ENCODE measurements at places on chromosomes 4 and X. TPM values are rescaled to one million over a fixed set of nuclear protein-coding genes. Genes with fewer than 3 reads are reported as not detected.

The MAGEE2 gene
- total RNA-seq: not detected

The XAGE1B gene
- not detected for total RNA-seq

The ZFP92 gene
- 1.3 TPM for total RNA-seq

The CABS1 gene
- not detected for total RNA-seq

The NRK gene
- not detected for total RNA-seq

The TMPRSS11F gene
- not detected for total RNA-seq

The FAM47A gene
- not detected for total RNA-seq

The ELMOD2 gene
- 11.9 TPM for total RNA-seq

The RAP1GDS1 gene
- total RNA-seq: 49.8 TPM

- H3K27ac ChIP-seq: peak overlapping the region; percentile 88
- H3K4me1 ChIP-seq: peaks cover 69% of the 10 kb centered on the region
- peak; percentile 59 for DNase-seq
- H3K4me3 ChIP-seq: peak overlapping the region; percentile 13
Measured at GRCh38 chr4:89283226-89284009, 24.2 kb downstream of the GPRIN3 start.

- peaks cover 46% of the 10 kb centered on the region for H3K4me1 ChIP-seq
- H3K27ac ChIP-seq: no peak overlapping the region
- no peak overlapping the region for H3K4me3 ChIP-seq
- no peaks in the 10 kb centered on the region for H3K36me3 ChIP-seq
- no peak for DNase-seq
- H3K27me3 ChIP-seq: peaks cover 3% of the 10 kb centered on the region
Measured at GRCh38 chr4:78661921-78662521, 110.5 kb downstream of the ANXA3 start.

- no peaks in the 10 kb centered on the region for H3K27me3 ChIP-seq
- peak overlapping the region; percentile 47 for H3K4me3 ChIP-seq
- DNase-seq: peak; percentile 82
- peak overlapping the region; percentile 68 for H3K27ac ChIP-seq
- no peaks in the 10 kb centered on the region for H3K36me3 ChIP-seq
Measured at GRCh38 chr4:2290974-2291704, 29.2 kb upstream of the MXD4 start.

DNA sequence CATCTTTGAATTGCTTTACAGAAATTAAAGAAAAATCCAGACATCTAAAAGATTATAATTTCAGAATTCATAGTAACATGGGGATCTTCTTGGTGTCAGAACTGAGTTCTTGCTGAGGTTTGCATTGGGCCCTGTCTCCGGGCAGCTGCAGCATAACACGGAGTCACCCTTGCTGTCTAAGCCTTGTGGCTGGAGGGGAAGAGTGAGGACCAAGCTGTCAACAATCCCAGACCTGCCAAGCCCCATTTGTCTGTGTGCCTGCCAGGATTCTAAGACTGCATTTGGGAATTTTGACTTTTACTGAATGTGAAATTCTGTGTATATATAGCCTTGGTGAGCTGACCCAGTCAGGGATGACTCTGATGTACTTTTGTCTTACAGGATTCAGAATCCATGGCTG, 25.2 kb upstream of the NAP1L5 start:
- DNase-seq: no peak
- peaks cover 17% of the 10 kb centered on the region for H3K36me3 ChIP-seq
- no peak overlapping the region for H3K27ac ChIP-seq
- no peaks in the 10 kb centered on the region for H3K4me1 ChIP-seq

GRCh38 chr4:183402771-183403170, 41.7 kb upstream of the CDKN2AIP start:
- peak; percentile 35 for DNase-seq
- H3K27ac ChIP-seq: peak overlapping the region; percentile 40
- H3K36me3 ChIP-seq: no peaks in the 10 kb centered on the region
- H3K4me1 ChIP-seq: peaks cover 13% of the 10 kb centered on the region
- peaks cover 5% of the 10 kb centered on the region for H3K27me3 ChIP-seq

- no peaks in the 10 kb centered on the region for H3K36me3 ChIP-seq
- peaks cover 20% of the 10 kb centered on the region for H3K27me3 ChIP-seq
- no peak for DNase-seq
- H3K4me1 ChIP-seq: peaks cover 52% of the 10 kb centered on the region
Measured at GRCh38 chr4:94351319-94351718, 8.7 kb upstream of the HPGDS start.

GRCh38 chrX:9867226-9867625, 81.0 kb downstream of the SHROOM2 start:
- H3K4me3 ChIP-seq: no peak overlapping the region
- peaks cover 17% of the 10 kb centered on the region for H3K27me3 ChIP-seq
- no peak for DNase-seq
- no peaks in the 10 kb centered on the region for H3K4me1 ChIP-seq
- no peaks in the 10 kb centered on the region for H3K36me3 ChIP-seq

DNA sequence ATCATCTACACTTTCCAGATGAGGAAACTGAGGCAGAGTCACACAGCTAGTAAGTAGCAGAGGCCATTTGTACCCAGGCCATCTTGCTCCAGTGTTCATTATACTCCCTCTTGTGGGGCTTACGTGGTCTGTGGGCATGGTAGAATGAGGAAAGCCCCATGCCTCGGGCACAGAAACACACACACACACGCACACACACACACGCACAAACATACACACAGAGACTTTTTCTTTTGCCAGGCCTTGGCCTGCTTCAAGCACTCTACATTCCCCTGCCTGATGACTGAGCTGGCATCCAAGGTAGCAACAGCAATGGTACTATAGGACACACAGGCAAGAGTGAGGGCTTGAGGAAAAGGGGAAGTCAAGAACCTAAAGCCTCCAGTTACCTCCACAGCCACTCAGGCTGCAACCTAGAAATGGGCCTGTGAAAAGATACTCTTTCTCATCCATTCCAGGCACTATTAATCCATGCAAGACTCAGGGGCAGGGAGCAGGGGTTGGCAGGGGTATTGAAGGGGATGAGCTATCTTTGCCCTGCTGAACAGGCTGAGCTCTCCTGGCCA, 43.6 kb downstream of the STARD8 start:
- no peak overlapping the region for H3K4me3 ChIP-seq
- no peaks in the 10 kb centered on the region for H3K36me3 ChIP-seq
- H3K27ac ChIP-seq: no peak overlapping the region
- no peak for DNase-seq
- peaks cover 16% of the 10 kb centered on the region for H3K27me3 ChIP-seq

- no peak overlapping the region for H3K27ac ChIP-seq
- H3K4me1 ChIP-seq: peaks cover 12% of the 10 kb centered on the region
- H3K4me3 ChIP-seq: no peak overlapping the region
- no peak for DNase-seq
- H3K27me3 ChIP-seq: no peaks in the 10 kb centered on the region
Measured at GRCh38 chr4:153402366-153402765, 57.9 kb downstream of the MND1 start.

GRCh38 chr4:72341432-72341820, 227.6 kb downstream of the ADAMTS3 start:
- H3K4me3 ChIP-seq: no peak overlapping the region
- H3K36me3 ChIP-seq: no peaks in the 10 kb centered on the region
- no peak for DNase-seq
- no peaks in the 10 kb centered on the region for H3K4me1 ChIP-seq
- H3K27ac ChIP-seq: no peak overlapping the region

GRCh38 chr4:25943805-25944204, 29.8 kb downstream of the SMIM20 start:
- peaks cover 32% of the 10 kb centered on the region for H3K27me3 ChIP-seq
- no peak for DNase-seq
- H3K4me1 ChIP-seq: peaks cover 7% of the 10 kb centered on the region
- H3K27ac ChIP-seq: no peak overlapping the region
- H3K36me3 ChIP-seq: peaks cover 1% of the 10 kb centered on the region

DNA sequence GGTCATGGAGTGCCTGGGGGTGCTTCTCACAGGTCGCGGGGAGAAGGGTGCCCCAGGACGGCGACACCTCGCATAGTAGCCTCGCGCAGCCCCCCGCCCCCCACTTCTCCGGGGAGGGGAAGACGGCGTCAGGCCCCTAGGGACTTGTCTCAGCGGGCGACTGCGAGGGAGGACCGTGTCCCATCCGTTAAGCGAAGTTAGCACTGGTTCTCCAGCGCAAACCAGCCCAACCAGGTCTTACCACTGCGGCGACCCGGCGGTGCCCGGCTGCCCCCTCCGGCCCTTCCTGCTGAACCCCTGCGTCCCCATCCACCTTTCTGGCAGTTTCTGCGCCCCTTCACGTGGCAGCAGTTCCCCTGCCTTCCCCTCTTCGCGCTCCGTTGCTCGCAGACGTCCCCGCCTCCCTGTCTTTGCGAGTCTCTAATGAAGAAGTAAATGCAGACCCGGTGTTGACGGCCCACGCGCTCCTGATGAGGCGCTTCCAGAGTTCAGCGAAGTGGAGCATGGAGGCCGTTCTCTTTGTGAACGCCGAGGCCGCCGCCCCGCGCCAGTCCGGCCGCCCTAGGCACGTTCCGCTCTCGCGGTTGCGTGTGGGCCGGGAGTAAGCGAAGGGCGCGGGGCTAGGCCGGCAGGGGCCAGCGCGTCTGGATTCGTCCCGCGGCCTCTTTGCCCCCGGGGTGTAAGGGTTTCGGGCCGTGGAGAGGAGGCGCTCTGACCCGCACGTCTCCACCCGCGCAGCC, 3.0 kb downstream of the SLIT2 start:
- H3K27ac ChIP-seq: no peak overlapping the region
- H3K4me1 ChIP-seq: peaks cover 5% of the 10 kb centered on the region
- no peak overlapping the region for H3K4me3 ChIP-seq
- DNase-seq: no peak
- H3K27me3 ChIP-seq: peaks cover 46% of the 10 kb centered on the region
- H3K36me3 ChIP-seq: no peaks in the 10 kb centered on the region

GRCh38 chrX:25131055-25131454, 115.3 kb upstream of the ARX start:
- H3K27ac ChIP-seq: no peak overlapping the region
- DNase-seq: no peak
- H3K4me1 ChIP-seq: no peaks in the 10 kb centered on the region
- H3K4me3 ChIP-seq: no peak overlapping the region
- peaks cover 2% of the 10 kb centered on the region for H3K27me3 ChIP-seq

DNA sequence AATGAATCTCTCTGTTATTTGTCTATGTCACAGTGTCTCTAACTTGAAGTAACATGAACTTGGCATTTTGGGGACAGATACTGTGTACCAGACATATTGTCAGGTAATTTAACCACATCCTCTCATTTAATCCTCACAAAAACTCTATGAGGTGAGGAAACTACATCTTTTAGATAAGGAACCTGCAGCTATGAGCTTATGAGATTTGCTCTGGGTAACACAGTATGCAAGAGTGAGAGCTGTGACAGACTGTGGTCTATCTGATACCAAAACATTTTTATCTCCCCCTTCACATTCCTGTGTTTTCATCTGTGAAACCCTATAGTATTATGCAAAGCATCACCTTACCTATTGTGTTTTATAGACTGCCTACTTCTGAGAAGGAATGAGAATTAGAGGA, 58.4 kb upstream of the HS3ST1 start:
- H3K4me3 ChIP-seq: no peak overlapping the region
- peaks cover 28% of the 10 kb centered on the region for H3K4me1 ChIP-seq
- H3K36me3 ChIP-seq: no peaks in the 10 kb centered on the region
- no peaks in the 10 kb centered on the region for H3K27me3 ChIP-seq
- DNase-seq: no peak
- no peak overlapping the region for H3K27ac ChIP-seq

DNA sequence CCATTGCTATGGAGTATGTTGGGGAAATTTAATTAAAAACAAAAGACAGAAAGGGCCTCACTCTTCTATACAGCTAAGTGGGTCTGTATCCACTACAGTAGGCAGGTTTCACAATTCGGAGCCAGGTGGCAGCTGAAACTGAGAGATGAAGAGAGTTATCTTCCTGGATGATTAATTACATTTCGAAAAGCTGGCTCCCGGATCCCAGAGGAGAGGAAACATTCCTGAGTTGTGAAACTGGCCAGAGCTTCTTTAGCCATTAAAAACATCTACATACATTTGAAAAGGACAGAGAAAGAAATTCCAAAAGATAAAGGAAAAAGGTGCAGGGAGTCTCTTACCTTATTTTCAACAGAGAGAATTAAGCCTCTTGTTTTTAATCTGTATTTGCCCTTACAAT, 15.5 kb upstream of the PDZD4 start:
- H3K36me3 ChIP-seq: no peaks in the 10 kb centered on the region
- H3K27me3 ChIP-seq: peaks cover 4% of the 10 kb centered on the region
- H3K4me1 ChIP-seq: no peaks in the 10 kb centered on the region
- DNase-seq: no peak
- H3K4me3 ChIP-seq: no peak overlapping the region
- H3K27ac ChIP-seq: no peak overlapping the region

DNA sequence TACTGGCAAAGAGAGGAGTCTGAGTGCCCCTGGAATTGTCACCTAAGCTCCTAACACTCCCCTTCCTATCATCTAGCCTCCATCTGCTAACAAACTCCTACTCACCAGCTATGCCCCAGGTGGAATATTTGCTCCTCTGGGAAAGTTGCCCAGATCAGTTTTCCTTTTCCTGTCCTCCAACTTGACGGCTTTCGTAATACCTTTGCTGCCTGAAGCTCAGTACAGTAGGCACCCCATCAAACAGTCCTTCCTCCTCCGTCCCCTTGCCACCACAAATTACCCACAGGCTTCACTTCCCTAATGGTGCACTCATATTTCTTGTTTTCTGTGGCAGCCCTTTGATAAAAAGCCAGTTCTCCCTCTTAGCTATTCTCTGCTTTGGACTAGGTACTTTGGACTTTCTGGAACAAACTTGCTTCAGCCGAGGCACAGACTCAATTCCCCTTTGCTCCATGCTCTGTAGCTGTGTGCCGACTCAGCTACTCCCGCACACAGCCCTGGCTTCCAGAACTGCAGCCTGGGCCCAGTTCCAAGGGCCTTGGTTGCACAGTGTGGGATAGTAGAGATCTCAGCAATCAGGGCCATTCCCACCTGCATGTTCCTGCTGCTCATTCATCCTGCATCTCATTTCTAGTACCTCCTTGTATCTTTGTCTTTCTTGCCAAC, 605.1 kb downstream of the BCOR start:
- no peaks in the 10 kb centered on the region for H3K27me3 ChIP-seq
- DNase-seq: no peak
- peak overlapping the region; percentile 84 for H3K27ac ChIP-seq
- H3K4me3 ChIP-seq: no peak overlapping the region
- peaks cover 2% of the 10 kb centered on the region for H3K36me3 ChIP-seq

DNA sequence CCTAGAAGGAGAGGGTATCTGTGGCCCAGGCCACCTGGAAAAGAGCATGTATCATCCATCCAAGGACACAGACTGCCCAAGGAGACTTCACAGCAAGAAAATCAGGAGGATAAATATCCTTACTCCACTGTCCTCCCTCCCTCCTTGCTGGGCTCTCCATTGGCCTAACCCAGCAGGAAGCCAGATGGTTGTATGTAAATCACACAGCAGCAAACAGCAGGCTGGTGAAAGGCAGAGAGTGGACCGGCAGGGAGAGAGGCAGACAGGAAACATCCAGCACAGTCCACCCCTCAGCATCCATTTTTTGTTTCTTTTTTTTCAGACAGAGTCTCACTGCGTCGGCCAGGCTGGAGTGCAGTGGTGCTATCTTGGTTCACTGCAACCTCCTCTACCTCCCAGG, 17.5 kb downstream of the TXK start:
- H3K4me1 ChIP-seq: peaks cover 69% of the 10 kb centered on the region
- peak overlapping the region; percentile 53 for H3K27ac ChIP-seq
- no peak overlapping the region for H3K4me3 ChIP-seq
- no peaks in the 10 kb centered on the region for H3K27me3 ChIP-seq
